Effector memory CD4-positive, alpha-beta T cell (primary cell): ENCODE measurements at places on chromosomes 7 and 10.

GRCh38 chr10:132321726-132322125, 10.3 kb upstream of the LRRC27 start:
- DNase-seq = no peak

- no peak for DNase-seq
Measured at GRCh38 chr10:5540891-5541290, 16.1 kb downstream of the CALML3 start.

DNA sequence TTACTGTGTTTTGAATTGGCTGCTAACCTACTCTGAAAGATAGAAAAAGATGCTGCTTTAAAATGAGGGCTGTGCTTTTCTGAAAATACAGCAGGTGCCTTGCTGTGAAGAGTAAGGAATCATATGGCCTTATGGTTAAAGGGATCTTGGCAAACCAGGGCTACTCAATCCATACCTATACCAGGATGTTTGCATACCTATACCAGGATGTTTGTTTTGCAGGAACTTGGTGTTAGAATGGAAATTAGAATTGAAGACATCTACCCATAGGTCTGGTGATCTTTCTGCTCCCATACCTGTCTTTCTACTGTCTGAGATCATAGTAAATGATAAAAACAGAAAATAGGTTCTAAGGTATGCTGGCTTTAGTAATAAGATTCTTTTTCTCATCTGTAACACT, 200.2 kb upstream of the C7orf33 start:
- no peak for DNase-seq

- DNase-seq = no peak
Measured at GRCh38 chr7:961546-962400, 7.3 kb upstream of the ADAP1 start.

DNA sequence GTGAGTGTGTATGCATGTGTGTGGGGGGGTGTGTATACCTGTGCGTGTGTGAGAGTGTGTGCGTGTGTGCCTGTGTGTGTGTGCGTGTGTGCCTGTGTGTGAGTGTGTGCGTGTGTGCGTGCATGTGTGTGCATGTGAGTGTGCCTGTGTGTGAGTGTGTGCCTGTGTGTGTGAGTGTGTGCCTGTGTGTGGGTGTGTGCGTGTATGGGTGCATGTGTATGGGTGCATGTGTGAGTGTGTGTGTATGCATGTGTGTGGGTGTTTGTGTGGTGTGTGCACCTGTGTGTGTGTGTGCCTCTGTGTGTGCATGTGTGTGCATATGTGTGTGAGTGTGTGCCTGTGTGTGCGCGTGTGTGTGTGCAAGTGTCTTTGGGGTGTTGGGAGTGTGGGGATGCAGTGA, 6.4 kb downstream of the ANTXRL start:
- no peak for DNase-seq
